M059J (cell line): ENCODE measurements at places on chromosomes 16 and 17. TPM values are rescaled to one million over a fixed set of nuclear protein-coding genes. Genes with fewer than 3 reads are reported as not detected.

The LITAF gene
- total RNA-seq: 68.6 and 95.0 TPM in 2 replicates

The CCDC154 gene
- total RNA-seq: 0.05 TPM in 1 of 2 replicates, not detected in the other

The CTF1 gene
- 0.42 TPM in 1 of 2 replicates, not detected in the other for total RNA-seq

The HOXB6 gene
- 6.2 and 9.4 TPM in 2 replicates for total RNA-seq

The COL1A1 gene
- total RNA-seq: 41.9 and 81.3 TPM in 2 replicates

The ACAP1 gene
- not detected in 2 replicates for total RNA-seq

The CTRB1 gene
- not detected in 2 replicates for total RNA-seq

The RGS11 gene
- not detected in 2 replicates for total RNA-seq

The NPIPB9 gene
- total RNA-seq: not detected in 2 replicates

The PPM1E gene
- total RNA-seq: 0.25 and 0.47 TPM in 2 replicates

The SPN gene
- total RNA-seq: 1.1 and 1.8 TPM in 2 replicates

The NUPR1 gene
- total RNA-seq: 1.1 and 3.5 TPM in 2 replicates

The GRB7 gene
- not detected in 2 replicates for total RNA-seq

The RNF112 gene
- total RNA-seq: 0.39 TPM in 1 of 2 replicates, not detected in the other

The IL21R gene
- 0.15 TPM in 2 replicates for total RNA-seq

The CD300E gene
- not detected in 2 replicates for total RNA-seq

The MEIOB gene
- total RNA-seq: 1.0 and 1.8 TPM in 2 replicates

The EVI2A gene
- 7.4 and 7.7 TPM in 2 replicates for total RNA-seq

The NPEPPS gene
- 46.6 and 59.9 TPM in 2 replicates for total RNA-seq

The UTS2R gene
- not detected in 2 replicates for total RNA-seq

The TBC1D3 gene
- not detected in 2 replicates for total RNA-seq

The KRTAP1-1 gene
- total RNA-seq: not detected in 2 replicates

The MFSD6L gene
- not detected in 2 replicates for total RNA-seq

The METRNL gene
- 37.6 and 42.7 TPM in 2 replicates for total RNA-seq

The PRAC2 gene
- total RNA-seq: not detected in 2 replicates

The KRTAP2-3 gene
- 0.34 and 3.2 TPM in 2 replicates for total RNA-seq

The HOXB13 gene
- 5.0 and 6.6 TPM in 2 replicates for total RNA-seq

The CCL18 gene
- total RNA-seq: not detected in 2 replicates

The UNK gene
- total RNA-seq: 23.2 and 26.7 TPM in 2 replicates

The TBX6 gene
- total RNA-seq: 0.39 TPM in 1 of 2 replicates, not detected in the other

The RPA1 gene
- 26.5 and 42.5 TPM in 2 replicates for total RNA-seq

The CCL14 gene
- total RNA-seq: not detected in 2 replicates

The NUP88 gene
- total RNA-seq: 73.4 and 76.6 TPM in 2 replicates

The MT4 gene
- total RNA-seq: not detected in 2 replicates

The TLCD3B gene
- total RNA-seq: 0.42 TPM in 1 of 2 replicates, not detected in the other
